ENCODE measurements at places on chromosomes 11 and 22.

- no peak for DNase-seq
Observed at GRCh38 chr11:35424157-35424940, 5.0 kb upstream of the SLC1A2 start.

DNA sequence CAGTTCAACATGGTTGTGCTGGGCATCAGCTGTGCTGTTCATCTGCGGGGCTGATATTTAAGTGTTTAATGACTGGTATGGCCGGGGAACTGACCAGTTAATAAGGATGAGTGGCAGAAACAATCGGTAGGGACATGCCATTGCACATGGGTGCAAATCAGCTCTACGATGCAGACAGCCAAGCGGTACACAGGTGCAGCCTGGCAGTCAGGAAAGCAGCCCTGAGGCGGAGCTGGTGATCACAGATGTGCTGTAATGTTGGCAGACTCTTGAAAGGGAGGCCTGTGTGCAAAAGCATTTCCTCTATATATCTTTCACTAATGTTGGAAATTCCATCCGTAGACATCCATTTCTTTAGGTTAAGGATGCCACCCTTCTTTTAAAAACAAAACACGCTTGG lies 1.1 kb downstream of the MMP20 start:
- no peak for DNase-seq

DNA sequence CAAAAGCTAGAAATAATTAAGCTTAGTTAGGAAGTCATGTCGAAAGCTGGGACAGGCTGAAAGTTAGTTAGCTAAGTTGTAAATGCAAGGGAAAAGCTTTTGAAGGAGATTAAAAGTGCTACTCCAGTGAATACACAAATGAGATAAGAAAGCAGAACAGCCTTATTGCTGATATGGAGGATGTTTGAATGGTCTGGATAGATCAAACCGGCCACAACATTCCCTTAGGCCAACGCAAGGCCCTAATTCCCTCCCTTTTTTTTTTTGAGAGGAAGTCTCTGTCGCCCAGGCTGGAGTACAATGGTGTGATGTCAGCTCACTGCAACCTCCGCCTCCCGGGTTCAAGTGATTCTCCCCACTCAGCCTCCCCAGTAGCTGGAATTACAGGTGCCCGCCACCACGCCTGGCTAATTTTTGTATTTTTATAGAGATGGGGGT lies 23.3 kb upstream of the WEE1 start:
- no peak for DNase-seq

DNA sequence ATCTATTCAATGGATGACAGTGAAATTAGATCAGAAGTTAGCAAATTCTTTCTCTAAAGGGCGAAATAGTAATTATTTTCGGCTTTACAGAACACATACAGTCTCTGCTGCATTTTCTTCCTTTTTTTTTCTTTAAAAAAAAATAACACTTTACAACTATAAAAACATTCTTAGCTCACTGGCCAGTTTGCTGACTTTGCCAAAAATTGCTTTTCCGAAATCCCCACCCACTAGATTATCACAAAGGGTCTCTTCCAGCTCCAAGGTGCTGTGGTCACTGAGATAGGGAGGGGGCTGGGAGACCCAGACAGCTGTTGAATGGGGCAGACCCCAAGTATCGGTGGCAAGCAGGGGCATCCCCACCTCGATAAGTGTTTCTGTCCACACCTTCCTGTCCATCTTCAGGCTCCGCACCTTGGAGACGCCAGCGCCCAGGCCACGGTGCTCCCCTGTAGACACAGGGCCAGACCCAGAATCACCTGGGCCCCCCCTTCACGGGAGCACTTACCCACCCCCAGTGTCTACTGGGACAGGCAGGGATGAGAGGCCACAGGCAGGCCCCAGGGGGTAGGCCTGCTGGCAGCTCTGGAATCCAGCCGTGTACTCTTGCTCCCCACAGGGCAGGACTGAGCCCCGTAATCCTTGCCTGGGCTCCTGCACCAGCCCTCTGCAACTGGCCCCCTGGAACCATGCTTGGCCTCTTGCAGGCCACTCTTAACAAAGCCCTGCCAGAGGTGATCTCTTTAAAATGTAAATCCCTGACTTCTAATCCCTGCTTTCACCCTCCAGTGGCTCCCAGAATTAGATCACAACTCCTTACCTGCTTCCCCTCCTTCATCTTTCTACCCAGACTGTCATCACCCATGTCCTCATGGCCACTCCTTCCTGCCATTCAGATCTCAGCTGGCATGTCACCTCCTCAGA lies 31.5 kb upstream of the PDE2A start:
- no peak for DNase-seq

DNA sequence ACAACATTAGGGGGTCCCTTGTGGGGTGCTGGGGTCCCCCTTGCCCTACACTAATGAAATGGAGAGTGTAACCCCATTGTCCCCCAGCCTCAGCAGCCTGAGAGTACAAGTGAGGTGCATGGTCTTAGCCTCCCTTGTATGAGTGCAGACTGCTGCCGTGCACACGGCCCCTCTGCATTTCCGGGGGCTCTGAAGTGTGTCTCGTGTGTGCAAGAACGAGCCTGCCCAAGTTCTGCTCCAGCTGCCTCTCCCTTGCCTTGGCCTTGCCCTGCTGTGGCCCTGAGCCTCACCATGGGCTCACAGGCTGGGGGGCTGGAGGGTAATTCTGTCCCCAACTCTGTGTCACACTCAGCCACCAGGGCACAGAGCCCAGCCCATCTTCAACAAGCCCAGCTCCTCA lies 5.2 kb upstream of the EHD1 start:
- no peak for DNase-seq

DNA sequence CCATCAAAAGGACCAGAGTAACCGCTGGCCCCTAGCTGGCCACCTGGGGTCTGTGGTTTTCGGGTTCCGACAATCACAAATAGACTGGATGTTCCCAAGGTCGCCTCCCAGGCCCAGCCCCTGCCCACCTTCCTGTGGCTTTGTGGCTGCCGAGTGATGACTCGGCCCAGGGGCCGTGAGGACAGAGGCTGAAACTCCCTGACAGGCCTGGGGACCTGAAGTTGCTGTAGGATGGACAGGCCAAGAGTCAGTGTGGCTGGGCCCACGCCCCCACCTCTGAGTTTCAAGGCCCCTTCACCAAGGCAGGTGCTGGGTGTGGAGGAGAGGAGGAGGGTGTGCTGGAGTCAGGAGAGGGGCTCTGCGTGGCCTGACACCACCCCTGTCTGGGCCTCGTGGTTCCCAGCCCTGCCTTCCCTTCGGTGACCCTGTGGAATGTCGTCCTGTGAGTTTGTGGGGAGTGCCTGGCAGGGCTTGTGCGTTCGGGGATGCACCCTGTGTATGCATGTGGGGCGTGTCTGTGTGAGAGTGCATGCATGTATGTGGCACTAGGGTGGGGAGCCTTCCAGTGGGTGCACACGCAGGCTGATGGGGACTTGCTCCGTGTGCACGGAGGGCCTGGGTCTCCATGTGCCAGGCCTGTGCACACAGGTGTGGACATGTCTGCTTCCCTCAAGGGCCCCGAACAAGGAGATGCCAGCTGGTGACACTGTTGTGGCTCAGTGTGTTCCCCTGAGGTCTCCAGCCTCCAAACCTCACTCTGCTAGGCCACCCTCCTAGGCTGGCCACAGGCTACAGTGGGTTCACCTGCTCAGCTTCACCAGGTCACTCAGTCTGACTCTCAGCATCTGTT lies 8.4 kb upstream of the MGAT3 start:
- DNase-seq = no peak
